ENCODE measurements at places on chromosomes 1 and 21.

DNA sequence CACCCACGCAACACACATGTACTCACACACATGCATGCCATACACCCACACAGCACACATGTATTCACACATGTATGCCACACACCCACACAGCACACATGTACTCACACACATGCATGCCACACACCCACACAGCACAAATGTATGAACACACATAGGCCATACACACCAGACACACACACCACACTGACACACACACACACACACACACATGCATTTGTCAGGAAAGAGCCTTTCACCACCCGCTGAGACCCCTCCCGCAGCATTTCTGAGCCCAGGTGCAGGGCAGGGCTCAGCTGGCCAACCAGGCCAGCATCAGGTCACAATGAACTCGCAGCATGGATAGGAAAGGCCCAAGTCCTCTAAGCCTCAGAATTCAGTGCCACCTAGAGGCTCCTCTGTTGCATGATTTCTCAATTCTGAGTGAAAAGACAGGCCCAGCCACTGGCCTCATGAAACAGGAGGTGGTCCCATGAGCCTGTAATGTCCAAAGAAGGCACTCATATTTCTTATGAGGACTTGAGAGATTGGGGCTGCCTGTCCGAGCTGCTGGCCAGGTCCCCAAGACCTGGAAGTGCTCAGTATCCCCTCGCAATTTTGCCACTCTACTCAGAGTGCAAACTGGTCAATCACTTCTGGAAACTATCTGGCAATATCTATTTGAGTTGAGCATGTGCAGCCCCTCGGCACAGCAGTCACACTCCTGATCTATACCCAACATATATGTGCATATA lies 57.3 kb downstream of the PSMG1 start:
- no peak for DNase-seq

DNA sequence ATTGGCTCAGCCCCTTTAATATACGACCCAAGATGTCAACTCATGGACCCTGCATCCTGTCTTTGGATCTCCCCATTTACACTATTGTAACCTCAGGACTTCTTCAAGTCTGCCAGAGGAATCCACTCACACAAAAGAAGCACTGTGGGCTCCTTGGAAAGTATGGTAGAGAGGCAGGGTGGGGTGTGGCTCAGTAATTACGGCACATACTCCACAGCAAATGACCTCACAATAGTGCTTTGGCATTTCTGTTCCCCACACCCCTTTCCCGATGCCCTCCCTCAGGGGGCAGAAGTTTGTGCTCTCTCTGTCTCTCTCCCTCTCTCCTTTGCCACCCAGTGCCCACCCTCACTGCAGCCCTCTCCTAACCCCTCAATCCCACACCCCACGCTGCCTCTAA lies 27.8 kb upstream of the IFNAR2 start:
- no peak for DNase-seq

- DNase-seq: no peak
Measured at GRCh38 chr1:246001142-246001836, 505.8 kb downstream of the SMYD3 start.

- DNase-seq: no peak
Measured at GRCh38 chr1:181104042-181104789, 15.7 kb downstream of the IER5 start.

DNA sequence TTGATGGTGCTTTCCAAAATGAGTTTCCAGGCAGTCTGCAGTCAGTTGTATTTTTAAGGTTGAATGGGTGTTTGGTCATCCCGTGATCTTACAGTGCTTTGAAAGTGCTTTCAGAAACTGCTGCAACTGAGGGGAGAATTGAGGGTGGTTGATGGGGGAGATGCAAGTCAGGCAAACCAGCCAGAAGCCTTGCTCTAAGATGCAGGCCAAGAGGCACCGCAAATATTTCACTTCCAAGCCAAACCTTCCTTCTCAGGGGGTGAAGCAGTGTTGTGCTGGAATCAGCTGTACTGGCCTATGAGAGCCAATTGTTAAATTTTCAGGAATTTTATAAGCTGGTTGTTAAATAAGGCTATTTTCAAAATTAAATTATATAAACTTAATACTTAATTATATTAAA lies 151.6 kb downstream of the KCNJ6 start:
- DNase-seq: no peak

DNA sequence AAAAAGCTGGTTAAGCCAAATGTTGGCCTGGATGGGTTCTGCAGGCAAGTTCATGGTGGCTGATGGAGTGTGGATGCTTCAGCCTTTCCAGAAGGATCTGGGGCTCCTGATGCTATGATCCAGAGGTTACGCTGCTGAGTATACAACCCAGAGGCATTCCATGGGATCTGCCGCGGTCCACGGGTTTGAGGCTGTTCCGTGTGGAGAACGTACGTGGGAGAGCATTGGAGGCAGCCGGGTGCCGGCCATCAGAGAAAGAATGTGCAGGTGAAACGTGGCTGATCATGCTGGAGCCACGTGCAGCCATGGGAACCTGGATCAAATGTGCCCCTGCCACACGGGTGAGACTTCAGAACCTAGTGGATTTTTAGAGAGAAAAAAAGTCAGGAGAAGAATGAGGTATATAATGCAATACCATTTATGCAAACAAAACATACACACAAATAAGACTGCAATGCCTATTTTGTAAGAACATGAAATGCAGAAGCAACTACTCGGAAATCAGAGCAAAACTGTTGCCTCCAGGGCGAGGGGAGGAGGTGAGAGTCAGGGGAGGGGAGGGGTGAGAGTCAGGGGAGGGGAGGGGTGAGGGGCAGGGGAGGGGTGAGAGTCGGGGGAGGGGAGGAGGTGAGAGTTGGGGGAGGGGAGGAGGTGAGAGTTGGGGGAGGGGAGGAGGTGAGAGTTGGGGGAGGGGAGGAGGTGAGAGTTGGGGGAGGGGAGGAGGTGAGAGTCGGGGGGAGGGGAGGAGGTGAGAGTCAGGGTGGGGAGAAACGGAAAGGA lies 116.5 kb upstream of the C1orf174 start:
- no peak for DNase-seq

DNA sequence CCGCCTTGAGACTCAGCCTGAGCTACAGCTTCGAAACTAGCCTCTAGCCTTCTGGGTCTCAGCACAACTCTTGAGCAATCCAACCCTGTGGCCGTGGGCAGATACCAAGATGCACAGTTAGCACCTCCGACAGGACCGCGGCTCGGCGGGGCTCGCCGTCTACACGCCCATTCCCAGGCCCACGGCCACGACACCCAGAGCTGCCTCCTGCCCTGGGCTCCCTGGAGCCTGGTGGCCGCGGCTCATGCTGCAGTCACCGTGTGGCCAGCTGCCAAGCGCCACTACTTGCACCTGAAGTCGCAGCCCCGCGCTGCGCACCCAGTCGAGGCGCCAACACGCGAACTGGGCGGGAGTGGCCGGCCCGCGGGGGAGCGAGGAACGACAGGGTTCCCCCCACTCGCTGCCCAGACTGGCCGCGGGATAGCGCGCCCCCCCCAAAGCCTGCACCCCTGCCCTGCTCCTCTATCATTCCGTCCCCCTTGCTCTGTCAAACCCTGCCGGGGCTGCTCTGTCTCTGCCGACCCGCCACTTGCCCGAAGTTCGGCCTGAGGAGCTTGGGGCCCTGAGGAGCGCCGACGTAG lies 729 bp upstream of the CDCA8 start:
- no peak for DNase-seq

All from GM12892 (cell line).